ENCODE measurements at places on chromosomes 1 and 21.

DNA sequence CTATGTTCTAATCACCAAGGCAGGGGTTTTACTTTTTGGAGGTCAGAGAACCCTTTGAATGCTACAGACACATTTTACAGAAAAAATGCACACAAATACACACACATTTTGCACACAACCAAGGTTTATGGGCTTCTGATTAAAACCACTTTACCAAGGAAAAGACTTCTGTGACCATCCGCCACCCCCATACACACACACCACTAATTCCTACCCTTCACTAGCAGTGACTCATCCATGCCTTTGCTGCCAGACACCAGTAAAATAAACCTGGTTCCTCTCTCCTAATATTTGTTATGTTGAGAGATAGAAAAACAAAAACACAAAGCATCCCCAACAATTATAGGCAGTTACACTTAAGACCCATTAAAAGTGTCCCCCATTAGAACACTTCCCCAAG lies 12.9 kb downstream of the PIGM start:
- DNase-seq = no peak

- no peak for DNase-seq
Measured at GRCh38 chr1:27116697-27117096, 38.2 kb downstream of the SLC9A1 start.

DNA sequence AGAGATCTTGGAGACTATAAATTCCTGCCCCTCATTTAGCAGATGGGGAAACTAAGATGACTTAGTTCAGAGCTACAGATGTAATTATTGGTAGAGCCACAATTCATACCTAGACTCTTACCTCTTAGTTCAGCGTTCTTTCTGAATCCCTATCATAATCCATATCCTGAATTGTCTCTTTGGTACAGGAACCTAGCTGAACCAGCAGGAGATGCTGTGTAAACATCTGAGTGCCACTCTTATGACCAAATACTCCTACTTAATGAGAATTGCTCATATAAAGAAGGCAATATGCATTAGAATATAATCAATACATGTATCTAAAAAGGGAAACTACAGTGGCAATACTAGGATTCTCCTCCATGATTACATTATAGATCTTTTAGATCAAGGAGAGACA lies 459.0 kb downstream of the SIPA1L2 start:
- no peak for DNase-seq

DNA sequence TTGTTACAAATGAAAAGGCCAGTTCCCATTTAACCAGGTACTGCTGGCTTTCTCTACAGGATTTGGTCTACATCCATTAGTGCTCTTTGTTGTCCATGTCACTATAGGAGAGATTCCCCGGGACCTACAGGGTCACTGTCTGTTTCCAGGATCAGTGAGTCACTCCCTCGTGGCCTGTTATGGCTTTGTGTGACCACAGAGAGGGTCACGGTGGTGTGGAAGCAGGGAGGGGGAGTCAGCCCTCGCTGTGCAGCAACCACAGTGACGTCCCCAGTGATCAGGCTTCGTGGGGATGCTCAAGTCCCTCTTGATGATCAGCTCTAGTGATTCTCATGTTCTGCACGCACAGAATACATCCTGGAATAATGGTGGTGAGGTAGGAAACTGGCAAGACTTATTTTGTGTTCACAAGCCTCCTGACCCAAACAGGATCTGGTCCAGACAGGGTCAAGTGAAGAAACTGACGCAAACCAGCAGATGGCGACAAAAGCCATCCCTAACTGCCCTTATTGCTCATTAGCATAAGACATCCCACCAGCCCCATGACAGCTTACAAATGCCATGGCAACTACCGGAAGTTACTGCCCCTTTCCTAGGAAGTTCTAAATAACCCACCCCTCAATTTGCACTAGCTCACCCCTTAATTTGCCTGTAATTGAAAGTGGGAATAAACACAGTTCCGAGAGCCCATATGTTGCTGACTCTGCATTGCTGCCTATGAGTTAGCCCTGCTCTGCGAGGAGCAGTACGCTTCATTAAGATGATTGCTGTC lies 98.5 kb downstream of the DISC1 start:
- peak; percentile 38 for DNase-seq

GRCh38 chr1:167924102-167924501 lies 10.2 kb upstream of the ADCY10 start:
- DNase-seq = no peak

DNA sequence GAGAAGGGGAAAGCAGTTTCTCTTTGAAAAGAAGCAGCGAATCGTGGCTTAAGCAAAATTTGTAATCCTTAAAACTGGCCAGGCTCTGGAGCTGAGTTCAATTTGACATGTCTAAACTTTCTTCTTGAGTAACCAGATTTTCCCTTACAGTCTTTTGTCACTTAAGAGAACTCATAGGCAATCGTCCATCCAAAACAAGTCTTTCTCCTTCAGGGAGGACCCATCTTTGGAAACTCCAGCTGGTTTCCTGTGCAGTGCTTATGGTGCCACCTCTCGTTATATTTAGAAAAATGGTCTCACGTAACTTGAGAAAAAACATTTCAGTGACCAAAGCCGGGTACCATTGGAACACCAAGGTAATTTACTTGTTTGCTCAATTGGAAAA lies 1.8 kb upstream of the PTTG1IP start:
- DNase-seq = peak; percentile 65

GRCh38 chr1:150192012-150192411 lies 42.3 kb downstream of the PLEKHO1 start:
- peak; percentile 24 for DNase-seq

DNA sequence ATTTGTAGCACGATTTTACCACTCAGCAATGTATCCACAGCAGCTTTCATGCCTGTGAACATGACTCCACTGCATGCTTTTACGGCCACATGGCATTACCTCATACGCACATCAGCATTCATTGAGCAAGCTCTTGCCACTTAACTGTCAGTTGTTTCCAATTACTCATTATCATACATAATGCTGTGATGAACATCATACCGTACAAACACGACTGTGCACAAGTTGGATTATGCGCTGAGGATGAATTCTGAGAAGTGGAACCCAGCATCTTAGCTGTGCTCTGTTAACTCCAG lies 9.6 kb downstream of the UMODL1 start:
- DNase-seq = peak; percentile 58

Measured in muscle of leg (tissue), 16 donors.